ENCODE measurements at places on chromosomes 3 and 15.

GRCh38 chr3:72818092-72818773 is 30.0 kb downstream of the SHQ1 start:
- DNase-seq = no peak

- no peak for DNase-seq
These were observed 660 bp downstream of the CCK start for GRCh38 chr3:42265059-42265991.

GRCh38 chr15:84749111-84749991 is 959 bp downstream of the ZNF592 start:
- DNase-seq = peak; percentile 42

GRCh38 chr3:52645549-52645948 is 40.2 kb downstream of the PBRM1 start:
- DNase-seq = no peak

Measured in activated gamma-delta T cell treated with Interleukin-2 at 50 U/mL for 16 hours (primary cell).